ENCODE measurements at places on chromosomes 7 and 10. TPM values are rescaled to one million over a fixed set of nuclear protein-coding genes. Genes with fewer than 3 reads are reported as not detected.

IL6 gene
- 1.0 TPM for total RNA-seq

PNLIPRP2 gene
- total RNA-seq, result not detected

MEIG1 gene
- not detected for total RNA-seq

FXYD4 gene
- not detected for total RNA-seq

NUDCD3 gene
- 96.4 TPM for total RNA-seq

Measured in activated T-helper 17 cell treated with anti-CD3 and anti-CD28 coated beads, Interleukin-2, amount 50 U/mL, for 72 hours (primary cell).